ENCODE measurements at places on chromosomes 1 and 21.

DNA sequence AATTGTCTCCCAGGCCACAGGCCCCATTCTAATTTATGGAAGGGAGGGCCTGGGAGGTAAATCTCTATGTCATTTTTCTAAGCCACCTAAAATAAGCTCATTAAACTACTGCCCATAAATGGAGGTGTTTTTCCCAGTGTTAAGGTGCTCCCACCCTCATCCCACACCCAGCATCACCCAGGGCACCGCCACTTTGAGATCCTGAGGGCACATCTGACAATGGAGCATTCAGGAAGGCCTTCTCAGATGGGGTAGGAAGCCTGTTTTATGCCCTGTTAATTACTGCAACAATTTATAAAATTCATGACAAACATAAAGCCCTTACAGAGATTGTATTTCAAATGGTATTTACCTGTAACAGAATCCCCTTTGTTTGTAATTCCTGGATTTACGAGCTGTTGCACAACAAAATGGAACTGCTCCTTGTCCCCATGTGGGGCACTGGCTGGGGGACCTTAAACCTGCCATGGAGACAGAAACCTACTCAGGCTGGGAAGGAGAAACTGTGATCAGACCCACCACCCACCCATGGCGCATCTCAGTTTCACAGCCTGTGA lies 319.5 kb upstream of the USP24 start:
- DNase-seq: no peak

DNA sequence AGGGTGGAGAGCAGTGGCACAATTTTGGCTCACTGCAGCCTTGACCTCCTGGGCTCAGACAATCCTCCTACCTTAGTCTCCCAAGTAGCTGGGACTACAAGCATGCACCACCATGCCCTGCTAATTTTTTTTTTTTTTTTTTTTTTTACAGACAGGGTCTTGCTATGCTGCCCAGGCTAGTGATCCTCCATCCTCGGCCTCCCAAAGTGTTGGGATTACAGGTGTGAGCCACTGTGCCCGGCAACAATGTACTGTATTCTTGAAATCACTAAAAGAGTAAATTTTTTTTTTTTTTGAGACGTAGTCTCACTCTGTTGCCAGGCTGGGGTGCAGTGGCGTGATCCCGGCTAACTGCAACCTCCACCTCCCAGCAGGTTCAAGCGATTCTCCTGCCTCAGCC lies 117.5 kb downstream of the SMYD2 start:
- DNase-seq: no peak

- no peak for DNase-seq
Measured at GRCh38 chr21:30306884-30307283, 13.2 kb downstream of the KRTAP26-1 start.

DNA sequence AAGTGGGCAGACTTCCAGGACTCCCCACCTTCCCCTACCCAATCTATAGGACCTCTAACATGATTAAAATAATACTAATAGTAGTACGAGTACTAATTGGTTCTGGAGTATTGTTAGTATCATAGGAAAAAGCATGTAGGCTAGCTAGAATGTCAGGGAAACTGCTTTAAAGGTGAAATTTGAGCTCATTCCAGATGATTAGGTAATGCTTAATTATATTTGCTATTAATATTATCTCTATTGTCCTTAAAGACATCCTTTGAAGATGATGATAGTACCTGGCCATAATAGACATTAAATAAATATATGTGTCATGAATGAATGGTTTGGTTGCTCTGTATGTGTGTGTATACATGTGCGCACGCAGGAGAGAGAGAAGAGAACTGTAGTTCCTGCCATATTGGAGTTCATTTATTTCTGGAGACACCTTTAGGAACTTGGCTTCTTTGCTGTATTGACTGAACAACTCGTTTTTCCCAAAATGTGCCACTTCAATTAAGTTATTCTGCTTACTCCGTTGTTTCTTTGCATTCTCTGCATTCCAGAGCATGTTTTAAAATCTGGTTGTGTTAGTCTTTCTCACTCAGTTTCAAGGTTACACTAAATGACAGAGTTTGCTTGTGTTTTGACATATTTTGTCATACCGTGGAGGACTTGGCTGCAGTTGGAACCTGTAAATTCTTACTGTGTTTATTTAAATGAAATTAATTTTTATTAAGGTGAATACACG lies 117.1 kb downstream of the OSBPL9 start:
- DNase-seq: no peak

DNA sequence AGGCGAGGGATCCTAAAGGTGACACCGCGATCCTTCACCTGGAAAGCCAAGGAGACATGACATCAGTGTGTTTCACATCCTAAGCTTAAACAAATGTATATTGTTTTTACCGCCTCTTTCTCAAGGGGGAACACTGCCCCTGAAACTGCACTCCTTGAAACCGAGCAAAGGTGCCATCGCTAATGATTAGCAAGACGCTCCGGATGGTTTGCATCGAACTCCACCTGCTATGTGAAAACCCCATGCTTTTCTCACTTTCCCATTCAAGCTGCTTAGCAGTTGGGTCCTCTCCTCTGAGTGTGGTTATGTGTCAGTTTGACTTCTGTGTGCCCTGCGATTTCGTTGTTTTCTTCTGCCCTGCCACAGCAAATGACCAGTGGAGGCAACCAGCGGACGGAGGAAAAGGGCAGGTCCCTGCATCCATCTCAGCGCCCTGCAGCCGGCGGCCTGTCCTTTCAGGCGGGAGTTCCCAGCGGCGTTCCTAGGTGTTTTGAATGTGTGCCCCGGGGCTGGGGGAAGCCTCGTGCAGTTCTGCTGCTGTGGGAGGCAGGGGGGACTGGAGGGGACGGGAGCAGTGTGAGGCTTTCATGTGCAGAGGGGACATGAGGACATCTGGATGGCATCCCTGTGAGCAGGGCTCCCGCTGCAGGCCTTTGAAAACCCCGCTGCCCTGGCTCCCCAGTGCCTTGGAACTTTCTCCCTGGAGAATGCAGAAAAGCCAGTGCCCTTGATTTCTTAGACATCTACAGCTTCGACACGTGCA lies 16.1 kb downstream of the ZBTB18 start:
- no peak for DNase-seq

DNA sequence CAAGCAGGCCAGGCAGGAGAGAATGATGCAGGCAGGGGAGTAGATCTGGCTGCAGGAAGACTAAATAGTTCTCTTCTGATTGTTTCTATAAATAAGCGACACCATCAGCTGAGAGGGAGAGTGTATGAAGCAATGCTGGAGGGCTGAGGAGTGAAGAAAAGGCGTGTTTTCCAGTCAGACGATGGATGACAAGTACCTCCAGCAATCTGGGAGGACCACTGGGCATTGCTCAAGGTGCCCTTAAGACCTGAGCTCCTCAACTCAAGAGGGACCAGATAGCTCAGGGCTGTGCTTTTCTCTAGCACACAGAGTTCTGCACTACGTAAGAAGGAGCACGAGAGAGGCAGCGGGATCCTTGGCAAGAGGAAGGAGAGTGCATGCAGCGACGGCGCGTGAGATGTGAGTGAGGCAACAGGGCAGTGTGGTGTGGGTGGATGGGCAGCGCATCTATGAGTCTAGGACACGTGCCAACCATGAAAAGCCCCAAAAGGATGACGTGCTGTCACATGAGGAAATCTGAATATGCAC lies 36.0 kb downstream of the PABPC4 start:
- DNase-seq: no peak

DNA sequence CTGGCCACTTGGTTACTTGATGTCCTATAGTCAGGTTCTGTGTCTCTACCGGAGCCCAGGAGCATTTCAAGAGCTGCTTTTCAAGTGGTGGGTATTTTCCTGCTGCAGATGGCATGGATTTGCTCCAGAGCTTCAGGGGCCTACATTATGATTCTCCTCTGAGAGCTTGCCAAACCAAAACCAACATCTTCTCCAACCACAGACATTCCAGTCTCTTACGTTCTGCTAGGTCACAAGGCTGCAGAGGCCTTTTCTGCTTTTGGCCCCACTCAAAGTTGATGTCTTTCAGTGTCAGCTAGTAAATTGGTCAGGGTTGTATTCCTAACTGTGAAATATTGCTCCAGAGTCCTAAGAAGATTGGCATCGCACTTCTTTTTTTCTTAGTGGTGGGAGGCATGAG lies 14.7 kb upstream of the AQP10 start:
- DNase-seq: no peak

DNA sequence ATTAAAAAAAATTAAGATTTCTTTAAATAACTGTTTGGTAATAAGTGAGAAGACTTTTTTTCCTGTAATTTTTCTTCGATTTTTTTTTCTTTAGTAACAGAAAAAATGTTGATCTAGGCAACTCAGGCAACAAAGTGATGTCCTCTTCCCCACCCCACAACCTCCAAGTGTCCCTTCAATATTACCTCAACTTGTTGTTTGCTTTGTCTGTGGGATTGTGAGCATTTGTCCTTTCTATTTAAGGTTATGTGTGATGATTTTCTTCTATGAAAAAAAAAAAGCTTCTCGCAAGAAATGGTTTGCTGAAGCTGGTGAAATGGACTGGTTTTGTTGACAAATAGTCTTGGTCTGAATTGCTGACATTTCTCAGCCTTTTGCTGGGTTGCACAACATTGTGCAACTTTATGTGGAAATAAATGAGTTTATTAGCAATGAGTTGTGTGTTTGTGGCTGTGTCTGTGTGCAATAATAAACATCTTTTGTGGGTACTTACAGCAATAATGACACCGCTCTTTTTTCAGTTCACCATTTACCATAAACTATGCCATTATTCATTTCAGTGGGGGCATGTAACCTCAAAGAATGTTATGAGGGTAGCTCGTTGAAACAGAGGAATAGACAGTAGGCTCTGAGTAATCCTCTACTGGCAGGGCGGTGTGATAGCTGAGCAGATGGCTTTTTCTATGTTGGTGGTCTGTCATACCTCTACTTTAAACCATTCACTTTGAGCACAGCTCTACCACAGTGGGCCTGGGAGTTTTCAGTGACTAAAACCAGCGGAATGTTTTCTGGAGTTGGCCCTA lies 218.4 kb downstream of the HLX start:
- no peak for DNase-seq
